ENCODE measurements at places on chromosomes 3 and 15.

DNA sequence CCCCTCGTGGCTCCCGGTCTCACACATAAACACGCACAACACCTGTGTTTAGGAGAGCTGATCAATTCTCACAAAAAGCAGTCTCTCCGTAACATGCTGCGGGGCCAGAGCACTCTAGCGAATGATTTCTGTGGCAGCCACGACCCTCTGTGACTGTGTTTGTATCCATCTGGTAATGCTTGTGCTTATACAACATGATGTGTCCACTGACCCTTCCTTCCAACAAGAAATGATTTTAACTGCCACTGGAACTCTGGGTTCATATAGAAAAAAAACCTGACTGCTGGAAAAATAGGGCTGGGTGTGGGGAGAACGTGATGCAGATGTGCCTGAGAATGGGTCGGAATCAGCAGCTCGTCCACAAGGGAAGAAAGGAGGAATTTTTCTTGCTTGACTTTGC is 410.2 kb downstream of the GAP43 start:
- no peak for DNase-seq

DNA sequence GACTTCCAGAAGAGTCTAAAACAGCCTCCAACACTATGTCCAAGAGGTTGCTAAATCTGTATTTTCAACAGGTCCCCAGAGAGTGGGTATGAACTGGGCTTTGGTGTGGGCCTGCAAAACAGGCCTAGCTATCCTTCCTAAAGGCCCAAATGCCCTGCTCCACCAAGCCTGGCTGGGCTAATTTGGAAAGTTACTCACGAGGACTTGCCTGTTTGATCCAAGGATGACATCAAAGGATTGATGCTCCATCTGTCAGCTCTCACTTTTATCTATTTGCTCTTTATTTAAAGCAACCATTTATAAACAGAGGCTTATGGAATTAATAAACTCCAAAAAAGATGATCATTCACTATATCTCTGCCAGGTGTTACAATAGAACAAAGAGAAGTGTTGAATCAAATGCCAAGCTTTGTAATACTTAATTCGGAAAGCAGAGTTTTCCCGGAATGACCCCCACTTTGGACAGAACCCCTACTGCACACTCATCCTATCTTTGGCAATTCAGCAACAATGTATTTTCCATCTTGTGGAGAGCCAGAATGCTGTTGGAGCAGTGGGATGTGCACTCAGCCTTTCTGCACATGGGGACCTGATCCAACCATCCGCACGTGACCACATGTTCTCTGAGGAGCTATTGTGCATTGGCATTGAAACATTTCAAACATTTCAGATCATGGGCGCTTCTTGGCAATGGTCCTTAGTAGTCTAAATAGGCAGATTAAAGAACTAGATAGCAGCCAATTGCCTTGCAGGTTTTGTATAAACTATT is 163.3 kb upstream of the THBS1 start:
- DNase-seq, result no peak

GRCh38 chr3:5376761-5377160 is 189.3 kb downstream of the EDEM1 start:
- DNase-seq, result no peak

DNA sequence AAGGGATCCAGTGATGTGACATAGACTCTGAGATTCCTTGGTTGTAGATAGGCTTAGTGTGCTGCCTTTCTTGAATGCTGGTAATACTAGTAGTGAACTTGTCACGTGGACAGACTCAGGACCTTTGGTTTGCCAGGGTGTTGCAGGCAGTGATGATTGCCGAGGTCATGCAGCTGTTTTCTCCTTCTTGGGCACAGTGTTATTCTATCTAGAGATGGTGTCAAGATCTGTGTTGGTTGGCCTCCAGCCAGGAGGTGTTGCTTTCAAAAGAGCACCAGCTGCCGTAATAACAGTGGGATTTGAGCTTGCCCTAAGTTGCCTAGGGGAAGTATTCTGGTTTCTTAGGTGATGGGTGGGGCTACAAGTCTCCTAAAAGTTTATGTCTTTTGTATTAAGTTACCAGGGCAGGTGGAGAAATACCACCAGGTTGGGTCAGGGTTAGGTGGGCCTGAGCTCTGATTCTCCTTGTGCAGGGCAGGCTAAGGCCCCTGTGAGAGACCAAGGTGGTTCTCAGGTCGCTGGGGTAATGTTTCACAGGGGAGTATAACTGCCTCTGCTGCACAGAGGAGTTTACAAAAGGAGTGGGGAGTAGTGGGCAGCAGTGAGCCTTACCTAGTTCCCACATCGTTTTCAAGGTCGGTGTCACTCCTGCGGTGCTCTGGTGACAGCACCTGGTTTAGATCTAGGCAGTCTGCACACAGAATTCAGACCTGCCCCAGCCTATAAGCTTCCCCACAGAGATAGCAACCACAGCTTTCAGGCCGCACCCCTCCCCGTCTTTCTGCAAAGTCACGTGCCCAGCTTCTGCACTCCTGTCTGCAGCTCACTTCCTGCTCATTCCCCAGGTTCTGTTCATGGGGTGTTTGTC is 350.3 kb downstream of the DOCK3 start:
- DNase-seq, result no peak

- no peak for DNase-seq
Measured at GRCh38 chr15:64742385-64742784, 33.0 kb downstream of the RBPMS2 start.

- DNase-seq, result peak; percentile 57
Measured at GRCh38 chr3:157257101-157257500, 97.2 kb upstream of the CCNL1 start.

GRCh38 chr3:180063783-180064182 is 27.0 kb upstream of the PEX5L start:
- no peak for DNase-seq

DNA sequence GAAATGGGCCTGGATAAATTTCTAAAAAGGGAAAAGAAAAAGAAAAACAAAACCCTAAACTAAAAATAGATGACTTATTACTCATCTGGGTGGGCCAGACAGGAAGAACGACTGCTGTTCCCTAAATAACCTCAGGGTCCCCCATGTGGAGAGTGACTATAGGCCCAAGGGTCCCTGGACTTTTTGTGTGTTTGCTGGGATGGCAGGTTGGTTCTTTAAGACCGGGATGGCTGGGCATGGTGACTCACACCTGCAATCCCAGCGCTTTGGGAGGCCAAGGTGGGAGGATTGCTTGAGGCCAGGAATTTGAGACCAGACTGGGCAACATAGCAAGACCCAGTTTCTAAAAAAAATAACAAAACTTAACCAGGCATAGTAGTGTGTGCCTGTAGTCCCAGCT is 43.8 kb upstream of the TRA2B start:
- peak; percentile 61 for DNase-seq

- peak; percentile 73 for DNase-seq
Measured at GRCh38 chr15:65862682-65863081, 6.6 kb upstream of the RAB11A start.

DNA sequence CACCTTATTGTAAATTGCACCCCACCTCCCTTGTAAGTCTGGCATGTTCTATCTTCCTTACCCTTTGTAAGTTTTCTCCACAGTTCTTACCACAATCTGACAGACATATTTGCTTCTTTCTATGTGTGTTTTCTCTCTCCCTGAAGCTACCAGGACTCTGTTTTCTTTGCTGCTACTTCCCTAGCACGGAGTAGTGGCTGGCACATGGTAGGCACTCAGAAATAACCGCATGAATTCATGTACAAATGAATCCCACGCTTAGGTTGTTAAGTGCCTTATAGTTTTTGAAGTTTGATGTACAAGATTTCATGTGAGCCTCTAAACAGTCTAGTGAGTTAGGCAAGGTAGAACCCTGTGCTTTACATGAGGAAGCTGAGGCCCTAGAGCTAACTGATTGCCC is 178.4 kb upstream of the CTDSPL start:
- DNase-seq, result no peak

DNA sequence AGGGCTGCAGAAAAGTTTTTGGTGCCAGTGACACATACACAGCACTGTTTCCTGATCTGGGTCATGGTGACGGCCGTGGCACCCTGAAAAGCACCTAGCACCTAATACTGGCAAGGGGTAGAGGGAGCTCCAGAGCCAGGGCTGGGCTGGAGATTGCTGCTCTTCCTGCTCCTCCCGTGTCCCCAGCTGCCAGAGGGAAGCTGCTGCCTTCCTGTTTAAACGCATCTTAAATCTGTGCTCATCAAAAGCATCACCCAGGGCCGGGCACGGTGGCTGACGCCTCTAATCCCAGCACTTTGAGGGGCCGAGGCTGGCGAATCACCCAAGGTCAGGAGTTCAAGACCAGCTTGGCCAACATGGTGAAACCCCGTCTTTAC is 156.7 kb upstream of the MEF2A start:
- peak; percentile 80 for DNase-seq

GRCh38 chr3:189258261-189258660 is 86.5 kb downstream of the TPRG1 start:
- DNase-seq, result no peak

DNA sequence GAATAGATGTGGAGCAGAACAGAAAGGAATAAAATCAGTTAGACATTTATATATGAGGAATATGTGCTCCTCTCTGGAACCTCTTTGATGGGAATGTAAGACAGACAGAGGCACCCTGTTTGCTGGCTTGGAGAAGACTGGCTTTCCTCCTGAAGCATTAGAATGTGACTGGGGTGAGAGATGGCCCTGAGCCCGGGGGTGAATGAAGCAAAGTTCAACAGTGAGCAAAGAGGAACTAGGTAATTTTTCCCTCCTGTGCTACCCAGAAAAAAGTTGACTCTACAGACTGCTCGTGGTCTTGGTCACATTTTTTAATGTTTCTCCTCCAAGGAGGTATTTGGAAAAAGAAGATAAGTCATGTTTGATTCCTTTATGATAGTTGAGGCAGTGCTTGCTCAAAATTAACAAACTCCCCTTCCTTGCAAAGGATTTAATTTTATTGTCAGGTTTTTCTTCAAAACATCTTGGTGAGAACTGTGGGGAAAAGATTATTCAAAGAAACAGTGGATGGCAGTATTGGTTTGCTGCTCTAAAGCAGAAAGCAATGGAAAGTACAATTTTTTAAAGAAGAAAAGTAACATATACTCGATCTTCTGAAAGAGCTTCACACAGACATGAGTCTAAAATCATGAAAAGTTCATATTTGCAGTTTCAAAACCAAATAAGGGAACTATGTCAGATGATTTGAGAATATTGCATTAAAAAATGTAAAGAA is 370.4 kb upstream of the CDIN1 start:
- peak; percentile 23 for DNase-seq

DNA sequence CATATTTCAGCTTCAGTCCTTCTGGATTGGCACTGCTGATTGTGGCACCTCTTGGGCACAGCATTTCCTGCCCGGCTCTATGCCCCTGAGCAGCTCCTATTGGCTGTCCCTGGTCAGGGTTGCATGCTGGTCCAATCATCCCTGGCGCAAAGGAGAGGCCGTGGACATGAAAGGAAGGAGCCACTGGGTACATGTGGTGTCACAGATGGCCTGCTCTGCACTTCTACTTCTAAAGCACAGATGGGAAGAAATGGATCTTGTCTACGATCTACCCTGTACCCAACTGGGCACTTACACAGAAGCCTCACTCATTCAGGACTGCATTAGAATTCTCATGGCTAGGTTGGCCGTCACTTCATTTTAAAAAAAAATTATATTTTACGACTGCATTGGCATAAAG is 232.5 kb downstream of the SHQ1 start:
- DNase-seq, result no peak
